ENCODE measurements at places on chromosomes 2 and 18.
A peak's percentile ranks its signal among the peaks of the same experiment; 100 is the strongest.

- DNase-seq: no peak
These were observed 1303.2 kb upstream of the CELF4 start for GRCh38 chr18:38868757-38869156.

- DNase-seq: no peak
These were observed 213.8 kb downstream of the BCL2 start for GRCh38 chr18:63105636-63106316.

DNA sequence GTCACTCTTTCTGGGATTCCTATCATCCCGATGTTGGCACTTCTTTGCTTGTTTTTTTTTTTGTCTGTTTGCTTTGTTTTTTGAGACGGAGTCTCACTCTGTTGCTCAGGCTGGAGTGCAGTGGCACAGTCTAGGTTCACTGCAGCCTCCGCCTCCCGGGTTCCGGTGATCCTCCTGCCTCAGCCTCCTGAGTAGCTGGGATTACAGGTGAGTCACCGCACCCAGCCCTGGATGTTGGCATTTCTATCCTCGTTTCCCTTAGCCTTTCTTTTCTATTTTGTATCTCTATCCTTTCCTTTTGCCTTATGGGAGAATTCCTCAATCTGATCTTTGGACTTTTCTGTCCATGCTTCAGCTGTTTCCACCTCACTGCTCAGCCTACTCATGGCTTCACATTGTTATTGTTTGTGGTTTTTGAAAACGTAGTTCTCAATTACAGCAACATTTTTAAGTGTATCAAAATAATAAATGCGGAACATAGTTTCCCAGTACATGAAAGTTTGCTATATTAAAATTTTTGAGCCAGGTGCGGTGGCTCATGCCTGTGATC lies 62.1 kb upstream of the ZNF516 start:
- no peak for DNase-seq

DNA sequence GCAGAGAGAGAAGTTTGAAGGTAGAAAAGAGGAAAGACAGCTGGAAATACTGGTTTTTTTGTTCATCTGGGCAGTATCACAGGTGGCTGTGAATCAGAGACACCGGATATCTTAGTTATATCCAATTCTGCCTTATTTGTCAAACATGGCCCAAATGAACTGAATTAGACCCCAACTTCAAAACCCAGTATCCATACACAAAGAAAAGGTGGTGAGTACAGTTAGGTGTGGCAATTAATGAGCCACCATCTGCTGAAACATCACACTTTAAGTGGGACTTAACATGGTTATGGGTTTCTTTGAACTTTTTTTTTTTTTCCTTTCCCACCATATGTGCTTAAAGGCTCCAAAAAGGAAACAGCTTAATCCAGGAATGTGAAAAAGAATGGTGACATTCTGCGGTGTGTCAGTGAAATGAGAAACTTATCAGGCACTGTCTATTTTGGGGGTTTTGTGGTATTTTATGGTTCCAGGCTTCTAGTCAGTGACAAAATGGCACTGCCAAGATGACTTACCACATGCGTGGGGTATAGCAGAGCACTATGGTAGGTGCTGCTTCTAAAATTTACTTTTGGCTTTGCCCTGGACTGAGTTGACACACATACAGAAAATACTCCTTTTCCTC lies 5.0 kb upstream of the TMEM178A start:
- peak; percentile 18 for DNase-seq

All from SJSA1 (cell line).